ENCODE measurements at places on chromosomes 12 and 14.

DNA sequence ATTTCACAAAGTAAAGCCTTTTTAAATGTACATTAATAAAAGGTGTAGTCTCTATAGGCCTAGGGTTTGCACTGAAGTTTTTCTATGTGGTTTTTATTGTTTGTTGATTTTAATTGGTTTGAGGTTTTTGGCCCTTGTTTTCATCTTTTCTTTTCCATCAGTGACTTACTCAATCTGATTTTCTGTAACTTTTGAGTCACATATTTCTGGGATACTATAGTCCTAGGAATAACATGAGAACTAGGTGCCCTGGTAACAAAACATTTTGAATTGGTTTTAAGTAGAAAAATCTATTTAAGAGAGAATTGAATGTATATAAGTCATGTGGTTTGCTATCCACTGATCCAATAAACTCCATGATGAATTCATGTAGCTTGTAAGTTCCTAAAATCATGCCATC, 311.9 kb downstream of the CEP128 start:
- DNase-seq, result no peak

GRCh38 chr12:57523706-57524614, 1.3 kb downstream of the MBD6 start:
- no peak for DNase-seq

DNA sequence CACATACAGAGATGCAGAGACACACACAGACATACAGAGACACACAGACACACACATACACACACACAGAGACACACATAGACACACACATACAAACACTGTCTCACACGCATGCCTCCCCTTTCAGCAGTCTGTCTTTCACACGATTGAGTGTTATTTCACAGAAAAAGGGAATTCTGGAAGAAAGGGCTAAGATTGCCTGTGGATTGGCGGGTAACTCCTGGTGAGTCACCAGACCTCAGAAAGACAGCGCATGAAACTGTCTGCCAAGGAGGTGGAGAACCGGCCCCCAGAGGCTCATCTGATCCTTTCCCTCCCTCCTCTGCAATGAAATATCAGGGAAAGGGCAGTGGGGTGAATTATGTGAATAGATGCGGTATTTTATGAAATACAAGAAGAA, 127.2 kb upstream of the GSC start:
- DNase-seq, result no peak

DNA sequence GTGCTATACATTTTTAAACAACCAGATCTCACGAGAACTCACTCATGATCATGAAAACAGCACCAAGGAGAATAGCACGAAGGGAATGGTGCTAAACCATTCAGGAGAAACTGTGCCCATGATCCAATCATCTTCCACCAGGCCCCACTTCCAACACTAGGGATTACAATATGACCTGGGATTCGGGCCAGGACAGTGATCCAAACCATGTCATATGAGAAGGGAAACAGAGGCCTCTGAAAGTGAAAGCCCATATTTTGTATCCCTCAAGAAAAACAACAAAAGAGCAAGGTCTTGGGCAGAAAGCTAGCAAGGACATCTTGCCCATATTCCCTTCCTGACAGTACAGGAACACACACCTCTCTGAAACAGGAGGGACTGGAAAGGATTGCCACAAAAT, 163.9 kb upstream of the VASH1 start:
- no peak for DNase-seq

DNA sequence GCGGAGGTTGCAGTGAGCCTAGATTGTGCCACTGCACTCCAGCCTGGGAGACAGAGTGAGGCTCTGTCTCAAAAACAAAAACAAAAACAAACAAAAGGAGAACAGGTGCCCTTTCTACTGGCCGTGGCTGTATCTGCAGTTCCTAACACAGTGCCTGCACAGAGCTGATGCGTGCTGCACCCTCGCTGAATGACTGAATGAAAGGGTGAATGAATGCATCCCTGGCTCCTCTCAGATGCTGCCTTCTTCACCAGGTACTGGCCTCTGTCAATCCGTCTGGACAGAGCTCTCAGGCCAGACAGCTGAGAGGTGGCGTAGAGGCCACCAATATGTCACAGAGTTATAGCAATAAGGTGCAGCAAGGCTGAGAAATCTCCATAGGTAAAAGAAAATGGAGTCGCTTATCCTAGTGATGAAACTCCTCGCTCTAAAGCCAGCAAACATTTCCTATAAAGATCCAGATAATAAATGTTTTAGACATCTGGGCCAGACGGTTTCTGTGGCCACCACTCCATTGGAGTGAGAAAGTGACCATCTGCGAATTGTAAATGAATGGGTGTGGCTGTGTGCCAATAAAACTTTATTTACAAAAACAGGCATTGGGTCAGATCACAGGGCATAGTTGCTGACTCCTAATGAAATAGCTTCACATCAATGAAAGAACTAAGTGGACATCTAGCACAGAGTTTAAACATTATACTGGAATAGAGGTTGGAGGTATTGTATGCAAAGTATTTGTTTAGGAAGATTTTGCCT, 15.9 kb upstream of the FZD10 start:
- no peak for DNase-seq
